Caki2 (cell line): ENCODE measurements at places on chromosomes 16 and 17.

DNA sequence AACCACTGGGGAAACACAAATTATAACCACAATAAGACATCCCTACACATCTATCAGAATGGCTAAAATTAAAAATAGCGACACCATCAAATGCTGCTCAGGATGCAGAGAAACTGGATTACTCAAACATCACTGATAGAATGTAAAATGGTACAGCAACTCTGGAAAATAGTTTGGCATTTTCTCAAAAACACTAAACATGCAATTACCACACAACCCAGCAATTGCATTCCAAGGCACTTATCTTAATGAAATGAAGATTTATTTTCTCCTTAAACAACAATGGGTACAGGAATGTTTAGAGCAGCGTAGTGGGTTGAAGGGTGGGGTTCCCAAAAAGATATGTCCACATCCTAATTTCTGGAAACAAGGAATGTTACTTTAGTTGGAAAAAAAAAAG, 309.0 kb upstream of the PMFBP1 start:
- DNase-seq = no peak

DNA sequence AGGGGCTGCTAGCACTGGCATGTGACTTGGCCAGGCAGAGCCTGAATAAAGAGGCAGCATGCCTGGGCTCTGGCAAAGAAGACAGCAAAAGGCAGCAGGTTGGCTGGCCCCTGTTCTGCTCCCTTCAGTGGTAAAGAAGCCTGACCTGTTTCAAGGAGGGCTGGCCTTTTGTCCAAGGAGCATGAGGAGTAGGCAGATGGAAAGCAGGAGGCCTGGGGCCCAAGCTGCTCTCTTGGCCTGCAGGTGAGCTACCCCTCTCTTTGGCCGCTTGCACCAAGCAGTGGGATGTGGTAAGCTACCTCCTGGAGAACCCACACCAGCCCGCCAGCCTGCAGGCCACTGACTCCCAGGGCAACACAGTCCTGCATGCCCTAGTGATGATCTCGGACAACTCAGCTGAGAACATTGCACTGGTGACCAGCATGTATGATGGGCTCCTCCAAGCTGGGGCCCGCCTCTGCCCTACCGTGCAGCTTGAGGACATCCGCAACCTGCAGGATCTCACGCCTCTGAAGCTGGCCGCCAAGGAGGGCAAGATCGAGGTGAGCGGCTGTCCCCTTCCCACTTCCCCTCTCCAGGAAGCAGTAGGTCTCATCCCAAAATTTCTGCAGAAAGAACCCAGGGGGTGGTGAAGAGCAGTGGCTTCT, 8.0 kb downstream of the TRPV2 start:
- no peak for DNase-seq

GRCh38 chr16:85574672-85575475, 38.2 kb upstream of the GSE1 start:
- no peak for DNase-seq

- no peak for DNase-seq
Measured at GRCh38 chr17:46020023-46020761, 21.1 kb downstream of the STH start.

- no peak for DNase-seq
Measured at GRCh38 chr16:27439271-27440018, 37.5 kb downstream of the IL21R start.

DNA sequence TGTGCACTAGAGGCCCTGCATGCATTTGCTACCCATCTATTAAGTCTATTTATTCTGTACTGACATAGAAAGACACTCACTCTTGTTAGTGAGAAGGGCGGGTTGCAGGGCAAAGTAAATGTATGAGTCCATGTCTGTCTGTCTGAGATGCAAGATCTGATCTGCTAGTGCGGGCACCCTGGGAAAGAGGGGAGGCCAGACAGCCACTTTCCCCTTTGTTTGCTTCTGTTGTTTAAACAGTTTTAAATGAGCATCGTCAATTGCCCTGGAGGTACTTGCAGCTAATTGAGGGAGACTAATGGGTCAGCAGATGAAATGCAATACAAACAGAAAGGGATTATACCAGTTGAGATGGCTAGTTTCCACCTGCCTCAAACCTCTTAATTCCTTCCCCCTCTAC, 24.9 kb downstream of the SCNN1G start:
- no peak for DNase-seq

- peak; percentile 60 for DNase-seq
Measured at GRCh38 chr17:42459256-42459800, 650 bp downstream of the ATP6V0A1 start.

DNA sequence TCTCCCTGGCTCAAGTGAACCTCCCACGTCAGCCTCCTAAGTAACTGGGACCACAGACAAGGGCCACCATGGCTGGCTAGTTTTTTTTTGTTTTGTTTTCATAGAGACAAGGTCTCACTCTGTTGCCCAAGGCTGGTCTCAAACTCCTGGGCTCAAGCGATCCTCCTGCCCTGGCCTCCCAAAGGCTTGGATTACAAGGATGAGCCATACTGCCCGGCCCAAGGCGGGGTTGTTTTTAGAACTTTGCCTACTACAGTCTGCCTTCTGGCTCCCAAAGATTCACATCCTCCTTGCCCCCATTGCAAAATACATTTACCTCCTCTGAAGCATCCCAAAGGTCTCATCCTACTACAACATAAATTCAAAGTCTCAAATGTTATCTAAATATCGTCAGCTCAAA, 49.5 kb upstream of the PHOSPHO1 start:
- no peak for DNase-seq

GRCh38 chr17:59405944-59406705, 74.7 kb downstream of the YPEL2 start:
- no peak for DNase-seq

- peak; percentile 69 for DNase-seq
Measured at GRCh38 chr16:4052801-4053293, 63.4 kb downstream of the ADCY9 start.

DNA sequence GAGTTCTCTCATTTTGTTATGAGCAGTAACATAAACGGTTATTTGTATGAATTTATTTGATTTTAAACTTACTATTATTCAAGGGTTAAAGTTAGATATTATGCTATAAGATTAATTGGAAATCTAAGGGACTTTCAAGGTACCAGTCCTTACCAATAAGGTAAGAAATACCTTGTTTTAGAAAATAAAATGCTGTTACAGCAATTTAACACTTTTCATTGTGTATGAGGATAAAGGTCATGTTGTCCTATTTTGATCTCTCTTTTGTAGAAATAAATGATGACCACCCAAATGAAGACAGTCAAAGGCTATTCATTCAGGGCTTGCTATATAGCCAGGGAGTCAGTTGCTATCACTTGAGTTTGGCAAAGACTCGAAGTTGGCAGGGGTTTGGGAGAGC, 1185.9 kb upstream of the GOT2 start:
- DNase-seq = no peak

DNA sequence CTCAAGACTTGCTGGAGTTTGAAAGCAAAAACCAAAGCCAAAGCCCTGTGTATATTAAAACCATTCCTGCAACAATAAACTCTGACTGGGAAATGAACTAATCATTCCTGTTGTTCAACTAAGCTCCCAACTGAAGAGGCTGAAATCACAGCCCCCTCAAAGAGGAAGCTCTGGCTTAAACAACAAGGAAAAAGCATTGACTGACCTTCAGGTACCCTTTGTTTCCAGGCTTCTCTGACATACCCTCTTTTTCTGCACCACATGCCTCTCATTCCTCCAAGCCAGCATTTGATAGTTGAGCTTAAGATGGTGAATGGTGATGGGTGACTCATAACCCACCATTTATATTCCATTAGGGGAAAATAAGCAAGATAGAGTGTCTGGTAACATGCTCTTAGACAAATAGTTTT, 470.9 kb upstream of the SOX9 start:
- no peak for DNase-seq

GRCh38 chr16:66133643-66134338, 232.7 kb upstream of the CDH5 start:
- DNase-seq = no peak

- no peak for DNase-seq
Measured at GRCh38 chr16:54462771-54463170, 176.2 kb upstream of the IRX3 start.

DNA sequence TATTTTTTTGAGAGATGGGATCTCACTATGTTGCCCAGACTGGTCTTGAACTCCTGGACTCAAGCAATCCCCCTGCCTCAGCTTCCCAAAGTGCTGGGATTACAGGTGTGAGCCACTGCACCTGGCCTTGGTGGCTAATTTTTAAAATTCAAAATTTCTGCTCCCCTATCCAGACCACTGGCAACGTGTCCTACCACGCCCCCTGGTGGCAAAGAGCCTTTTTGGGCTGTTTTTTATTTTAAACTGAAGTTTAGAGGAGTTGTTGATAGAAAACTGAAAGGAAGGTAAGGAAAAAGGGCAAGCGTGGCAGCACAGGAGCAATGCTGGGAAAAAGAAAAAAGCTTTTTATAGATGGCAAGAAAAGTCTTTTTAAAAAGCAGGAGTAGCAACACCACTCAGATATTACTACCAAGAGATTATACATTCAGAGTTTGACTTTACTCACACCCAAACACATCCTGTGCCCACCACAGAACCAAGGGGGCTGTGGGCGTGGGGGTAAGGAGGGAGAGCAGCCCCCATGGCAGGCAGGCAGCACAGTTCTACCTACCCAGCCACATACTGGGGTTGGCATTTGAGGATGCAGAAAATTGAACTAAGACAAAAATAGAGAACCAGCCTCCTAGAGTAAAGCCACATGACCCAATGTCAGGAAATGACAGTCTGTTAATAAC, 4.2 kb upstream of the MXRA7 start:
- peak; percentile 40 for DNase-seq

- no peak for DNase-seq
Measured at GRCh38 chr17:1709403-1709951, 700 bp downstream of the TLCD2 start.

DNA sequence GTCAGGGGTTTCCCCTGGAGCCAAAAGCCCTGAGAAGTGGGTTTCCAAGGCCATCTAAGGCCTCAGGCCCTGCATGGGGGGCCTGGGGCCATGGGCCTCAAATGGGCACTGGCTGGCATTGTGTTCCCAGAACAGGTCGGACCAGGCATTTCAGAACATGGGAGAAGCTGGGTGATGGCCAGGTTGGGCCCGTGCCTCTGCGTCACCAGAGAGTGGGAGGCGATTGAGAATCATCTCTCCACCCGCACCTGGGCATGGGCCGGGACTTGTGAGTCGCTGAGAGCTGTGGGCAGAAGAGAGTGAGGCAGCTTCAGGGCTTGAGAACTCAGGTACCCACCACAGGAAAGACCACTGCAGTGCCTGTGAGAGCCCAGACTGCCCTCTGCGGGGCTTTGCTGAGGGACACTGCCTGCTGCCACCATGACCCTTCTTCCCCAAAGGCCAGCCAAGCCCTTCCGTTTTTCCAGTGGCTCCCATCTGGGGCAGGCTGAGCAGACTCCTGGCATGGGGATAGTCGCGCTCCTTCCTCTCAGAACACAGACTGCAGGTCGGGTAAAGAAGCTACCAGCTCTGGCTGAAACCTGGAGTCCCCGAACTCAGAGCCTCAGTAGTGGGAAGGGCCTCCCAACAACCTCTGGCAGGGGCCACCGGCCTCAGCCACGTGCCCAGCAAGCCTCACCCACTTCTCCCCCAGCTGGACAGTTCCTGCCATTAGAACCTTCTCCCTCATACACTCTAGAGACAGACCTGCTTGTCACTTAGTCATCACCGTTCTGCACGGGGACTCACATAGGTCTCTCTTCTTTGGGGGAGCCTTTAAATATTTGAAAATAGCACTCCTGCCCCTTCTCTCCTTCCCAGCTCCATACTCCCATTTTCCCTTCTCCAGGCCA, 1.6 kb downstream of the RAB11FIP4 start:
- DNase-seq = no peak

DNA sequence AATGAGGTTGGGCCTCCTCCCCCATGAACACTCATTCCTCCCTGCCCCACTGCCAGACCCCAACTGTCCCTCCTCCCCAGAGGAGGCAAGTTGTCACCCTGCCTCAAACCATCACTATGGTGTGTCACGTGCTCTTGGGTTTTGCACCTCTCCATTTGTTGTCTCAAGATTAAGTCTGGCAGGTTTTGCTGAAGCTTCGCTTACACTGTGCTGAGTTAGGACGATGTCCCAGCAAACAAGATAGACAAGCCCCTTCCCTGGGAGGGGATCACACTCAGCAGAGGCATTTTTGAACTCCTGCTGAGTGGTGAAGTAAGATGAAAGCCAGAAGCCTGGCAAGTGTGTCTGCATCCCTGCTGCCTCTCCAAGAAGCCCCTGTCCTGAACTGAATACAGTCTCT, 78.3 kb downstream of the CBLN1 start:
- no peak for DNase-seq

DNA sequence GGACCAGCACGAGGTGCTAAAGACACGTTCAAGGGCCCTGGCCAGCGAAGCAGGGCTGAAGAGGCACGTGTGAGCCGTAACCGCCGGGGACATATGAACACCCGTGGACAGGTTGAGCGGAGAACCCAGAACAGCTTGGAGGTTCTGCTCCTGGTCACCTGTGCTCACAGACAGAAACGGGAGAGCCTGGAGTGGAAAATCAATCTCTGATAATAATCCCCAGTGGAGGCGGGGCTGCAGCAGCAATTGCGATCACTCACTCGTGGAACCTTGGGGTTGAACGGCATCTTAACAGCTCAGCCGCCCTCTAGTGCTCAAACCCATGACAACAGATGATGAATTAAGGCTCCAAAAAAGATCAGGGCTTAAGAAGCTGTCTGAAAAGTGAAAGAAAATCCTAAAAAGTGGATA, 25.6 kb downstream of the WIPI1 start:
- DNase-seq = no peak

DNA sequence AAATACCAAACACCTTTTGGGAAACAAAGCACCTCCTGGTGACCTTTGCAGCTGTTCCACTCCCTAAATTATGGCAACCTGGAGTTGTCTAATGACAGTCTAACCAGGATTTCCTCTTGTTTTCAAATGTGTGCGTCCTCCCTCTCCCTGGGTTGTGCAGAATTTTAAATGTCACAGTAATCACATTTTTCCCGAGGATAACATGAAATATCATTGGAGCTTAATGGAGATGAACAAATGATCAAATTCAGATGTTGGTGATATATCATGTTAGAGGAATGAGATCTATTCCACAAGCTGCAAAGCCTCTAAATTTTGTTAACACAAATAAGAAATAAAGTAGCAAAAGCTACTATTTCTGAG, 86.9 kb upstream of the HLF start:
- no peak for DNase-seq

GRCh38 chr17:48113201-48113676, 5.7 kb downstream of the SNX11 start:
- no peak for DNase-seq
